Kasumi-1 (cell line): ENCODE measurements at places on chromosomes 13 and 19.

DNA sequence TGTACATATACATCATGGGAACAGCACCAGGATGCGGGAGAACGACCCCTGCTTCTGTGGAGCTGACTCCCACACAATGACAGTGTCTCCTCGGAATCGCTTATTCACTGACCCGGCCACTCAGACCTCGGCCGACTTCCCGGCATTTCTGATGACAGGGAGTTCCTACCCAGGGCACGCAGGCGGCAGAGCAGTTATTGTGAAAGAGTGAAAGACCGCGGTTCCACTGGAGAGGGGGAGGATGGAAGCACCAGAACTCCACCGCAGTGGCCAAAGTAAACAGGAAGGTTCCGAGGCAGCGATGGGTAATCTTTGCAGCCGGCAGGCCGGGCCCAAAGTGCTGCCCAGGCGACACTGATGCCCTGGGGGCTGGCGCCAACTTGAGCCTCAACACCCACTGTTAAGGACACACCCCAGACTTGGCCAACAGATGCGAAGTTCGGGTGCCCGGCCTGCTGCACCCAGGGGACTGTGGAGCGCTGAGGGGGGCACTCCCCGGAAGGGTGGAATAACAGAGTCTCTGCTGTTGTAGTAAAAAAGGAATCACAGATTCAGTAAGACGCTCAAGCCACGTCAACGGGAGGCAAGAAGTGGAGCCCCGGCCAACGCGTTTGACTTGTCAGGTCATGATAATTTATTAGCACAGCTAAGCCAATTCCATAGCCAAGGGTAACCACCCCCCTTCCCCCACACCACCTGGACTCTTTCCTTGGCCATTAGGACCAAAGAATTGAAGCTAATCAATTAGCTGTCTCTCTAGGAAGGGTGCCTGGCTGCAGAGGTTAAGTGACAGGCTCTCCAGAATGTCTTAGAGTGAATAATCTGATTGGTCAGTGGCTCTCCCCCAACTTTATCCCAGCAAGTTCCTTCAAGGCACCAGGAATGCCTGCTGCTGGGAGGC, 5.8 kb downstream of the MLLT1 start:
- DNase-seq = no peak

DNA sequence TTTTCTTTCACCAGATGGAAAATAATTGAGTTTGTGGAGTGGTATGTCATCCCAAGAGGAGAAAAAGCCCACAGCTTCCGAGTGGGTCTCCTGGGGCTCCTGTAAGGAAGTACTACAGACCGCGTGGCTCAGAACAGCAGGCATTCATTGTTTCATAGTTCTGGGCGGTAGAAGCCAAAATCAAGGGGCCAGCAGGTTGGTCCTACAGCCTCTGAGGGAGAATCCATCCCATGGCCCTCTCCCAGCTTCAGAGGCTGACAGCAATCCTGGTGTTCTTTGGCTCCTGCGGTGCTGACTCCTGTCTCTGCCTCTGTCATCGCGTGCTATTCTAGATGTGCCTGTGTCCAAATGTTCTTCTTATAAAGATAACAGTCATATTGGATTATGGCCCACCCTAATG, 362.6 kb downstream of the FGF14 start:
- no peak for DNase-seq

DNA sequence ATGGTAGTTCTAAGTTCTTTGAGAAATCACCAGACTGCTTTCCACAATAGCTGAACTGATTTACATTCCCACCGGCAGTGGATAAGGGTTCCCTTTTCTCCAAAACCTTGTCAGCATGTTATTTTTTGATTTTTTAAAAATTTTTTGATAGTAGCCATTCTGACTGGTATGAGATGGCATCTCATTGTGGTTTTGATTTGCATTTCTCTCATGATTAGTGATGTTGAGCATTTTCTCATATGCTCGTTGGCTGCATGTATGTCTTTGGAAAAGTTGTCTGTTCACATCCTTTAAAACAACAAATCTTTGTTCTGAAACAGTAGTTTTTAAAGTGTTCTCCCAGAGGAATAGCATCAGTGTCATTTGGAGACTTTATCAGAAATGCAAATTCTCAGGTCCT, 77.5 kb upstream of the POMP start:
- no peak for DNase-seq

GRCh38 chr13:41019011-41019487, at the start of gene ELF1:
TSS of gene ELF1 (minus strand) at chr13:41019316. CDS start at chr13:40982054, 37,262 bp downstream.
- DNase-seq = peak; percentile 96

DNA sequence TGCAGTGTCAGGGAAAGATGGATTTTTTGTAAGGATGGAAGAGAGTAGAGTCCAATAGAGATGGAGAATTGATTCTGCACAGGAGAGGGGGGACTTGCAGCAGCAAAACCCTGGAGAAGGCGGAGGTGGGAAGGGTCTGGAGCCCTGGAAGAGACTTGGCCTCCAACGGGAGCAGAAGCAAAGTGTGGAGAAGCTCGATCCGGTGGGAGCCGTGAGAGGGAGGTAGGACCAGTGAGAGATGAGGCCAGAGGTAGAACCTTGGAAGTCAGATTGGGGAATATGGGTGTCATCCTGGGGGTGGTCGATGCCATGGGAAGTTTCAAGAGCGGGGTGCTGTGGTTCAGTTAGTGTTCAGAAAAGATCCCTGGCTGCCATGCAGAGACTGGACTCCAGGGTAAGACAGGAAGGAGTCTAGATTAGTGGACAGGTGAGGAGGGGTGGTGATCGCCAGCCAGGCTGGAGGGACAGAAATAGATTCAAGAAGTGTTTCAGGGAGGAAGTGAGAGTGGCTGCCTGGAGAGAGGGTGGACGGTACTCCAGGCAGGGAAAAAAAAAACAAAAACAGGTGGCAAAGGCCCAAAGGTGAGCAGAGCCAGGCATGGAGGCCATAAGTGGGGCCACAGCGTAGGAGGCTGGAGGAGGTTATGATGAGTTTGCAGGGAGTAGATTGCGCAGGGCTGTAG, 2.6 kb downstream of the PPP5C start:
- no peak for DNase-seq

- DNase-seq = no peak
Observed at GRCh38 chr13:112774829-112775565, 85.2 kb downstream of the ATP11A start.

DNA sequence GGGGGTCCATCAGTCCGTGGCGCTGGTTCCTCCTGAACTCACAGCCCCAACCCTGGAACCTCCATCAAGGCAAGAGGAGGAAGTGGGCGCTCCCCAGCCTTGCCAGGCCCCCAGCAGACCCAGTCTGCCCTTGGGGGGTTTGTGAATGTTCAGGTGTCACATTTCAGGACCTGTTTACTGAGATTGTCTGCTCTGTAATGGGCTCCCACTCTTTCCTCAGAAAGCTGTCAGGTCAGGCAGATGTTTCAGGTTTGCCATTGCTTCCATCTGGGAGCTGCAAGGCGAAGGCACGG, 29.4 kb downstream of the TSSK6 start:
- DNase-seq = no peak

GRCh38 chr19:58571575-58571947, 1.6 kb downstream of the MZF1 start:
- no peak for DNase-seq

DNA sequence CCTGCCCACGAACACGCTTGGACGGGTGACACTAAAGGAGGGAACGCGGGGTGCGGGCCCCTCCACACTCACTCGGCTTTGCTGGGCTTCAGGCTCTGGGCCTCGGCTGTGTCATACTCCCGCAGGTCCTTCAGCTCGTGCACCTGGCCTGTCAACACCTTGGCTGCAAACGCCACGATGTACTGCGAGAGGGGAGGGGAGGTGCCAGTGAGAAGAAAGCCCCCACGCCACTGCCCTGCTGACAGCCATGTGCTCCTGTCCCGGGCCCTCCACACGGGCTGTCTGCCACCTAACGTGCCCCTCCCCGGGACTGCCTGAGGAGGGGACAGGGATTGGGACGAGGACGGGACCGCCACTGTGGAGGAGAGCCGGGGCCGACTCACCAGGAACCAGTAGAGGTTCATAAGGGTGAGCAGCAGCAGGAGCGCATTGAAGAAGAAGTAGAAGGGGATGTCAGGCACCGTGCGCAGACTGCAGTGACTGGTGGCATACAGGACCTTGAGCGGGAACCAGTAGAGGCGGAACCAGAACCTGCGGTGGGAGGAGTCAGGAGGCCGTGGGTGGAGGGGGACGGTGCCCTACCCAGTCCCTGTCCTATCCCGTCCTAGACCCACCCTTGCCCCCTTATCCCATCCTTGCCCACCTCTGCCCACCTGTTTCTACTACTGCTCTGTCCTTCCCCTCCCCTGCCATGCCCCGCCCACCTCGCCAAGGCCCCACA, 16.9 kb downstream of the CERS1 start:
- no peak for DNase-seq

DNA sequence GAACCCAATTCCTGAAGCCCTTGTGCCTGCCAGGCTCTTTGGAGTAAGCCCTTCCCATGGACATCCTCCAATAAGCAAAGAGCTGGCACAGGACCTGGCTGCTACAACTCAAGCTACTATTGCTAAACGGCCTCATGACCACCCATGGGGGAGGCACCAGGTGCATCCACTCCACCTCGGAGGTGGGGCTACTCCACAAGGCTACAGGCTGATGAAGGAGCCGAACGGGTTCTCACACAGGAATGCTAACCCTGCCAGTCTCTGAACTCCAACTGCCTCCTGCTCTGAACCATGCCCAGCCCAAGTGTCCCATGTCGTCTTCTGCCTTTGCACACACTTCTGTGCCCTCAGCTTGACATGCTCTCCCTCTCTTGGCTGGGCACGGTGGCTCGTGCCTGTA, 10.0 kb downstream of the SYMPK start:
- DNase-seq = no peak

DNA sequence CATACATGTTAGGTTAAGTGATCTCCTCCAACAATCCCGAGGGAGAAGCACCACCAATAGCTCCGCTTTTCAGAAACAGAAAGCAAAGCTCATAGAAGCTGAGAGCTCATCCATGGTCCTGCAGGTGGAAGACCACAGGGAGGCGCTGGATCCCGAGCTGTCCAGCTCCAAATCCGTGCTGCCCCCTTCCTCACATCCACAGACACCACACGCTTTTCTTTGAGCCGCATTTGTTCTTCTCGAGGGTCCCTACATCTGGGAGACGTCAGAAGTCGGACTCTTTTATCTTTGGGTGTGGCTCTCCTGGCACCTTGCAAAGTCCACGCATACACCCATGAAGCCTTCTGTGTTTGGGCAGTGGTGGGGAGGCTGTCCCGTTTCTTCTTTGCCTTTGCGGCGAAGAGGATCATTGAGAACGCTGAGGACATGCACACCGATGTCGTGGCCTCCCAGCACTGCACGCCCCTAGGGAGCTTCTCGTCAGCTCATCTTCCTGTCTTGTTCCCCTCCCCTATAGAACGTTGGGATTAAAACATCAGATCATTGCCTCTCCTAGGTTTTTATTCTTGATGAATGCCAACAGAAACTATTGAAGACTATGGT, 184.8 kb downstream of the TEX29 start:
- DNase-seq = no peak

GRCh38 chr19:390386-391206, 18.4 kb downstream of the C2CD4C start:
- no peak for DNase-seq
